T-helper 17 cell (primary cell): ENCODE measurements at places on chromosomes 1 and 21.

GRCh38 chr1:244209955-244210354, 158.9 kb downstream of the ZBTB18 start:
- no peak for DNase-seq

DNA sequence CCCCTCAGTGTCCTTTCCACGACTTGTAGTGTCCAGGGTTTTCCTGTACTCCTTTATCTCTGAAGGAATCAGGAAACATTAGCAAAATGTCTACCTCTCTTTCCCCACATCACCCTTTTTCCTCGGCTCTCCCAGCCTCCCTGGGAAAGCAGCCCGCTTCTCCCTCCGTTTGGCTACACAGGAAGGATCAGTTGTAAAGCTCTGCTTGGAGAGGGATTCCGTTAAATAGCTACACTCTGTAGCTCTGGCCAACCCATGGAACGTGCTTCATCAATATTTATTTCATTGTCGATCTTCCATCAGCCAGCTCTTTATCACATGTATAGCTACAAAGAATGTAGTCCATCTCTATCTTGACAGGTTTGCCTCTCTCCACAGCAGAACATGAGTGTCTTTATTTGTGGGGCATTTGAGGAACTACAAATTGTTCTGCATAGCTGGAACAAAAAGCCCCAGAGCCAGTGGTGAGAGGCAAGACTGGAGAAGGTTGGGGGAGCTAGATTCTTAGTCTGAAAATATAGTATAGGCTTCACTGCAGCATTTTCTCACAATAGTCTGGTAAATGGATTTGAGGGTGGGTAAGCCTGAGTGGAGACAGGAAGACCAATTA, 191.8 kb downstream of the SLC35F3 start:
- DNase-seq = no peak

DNA sequence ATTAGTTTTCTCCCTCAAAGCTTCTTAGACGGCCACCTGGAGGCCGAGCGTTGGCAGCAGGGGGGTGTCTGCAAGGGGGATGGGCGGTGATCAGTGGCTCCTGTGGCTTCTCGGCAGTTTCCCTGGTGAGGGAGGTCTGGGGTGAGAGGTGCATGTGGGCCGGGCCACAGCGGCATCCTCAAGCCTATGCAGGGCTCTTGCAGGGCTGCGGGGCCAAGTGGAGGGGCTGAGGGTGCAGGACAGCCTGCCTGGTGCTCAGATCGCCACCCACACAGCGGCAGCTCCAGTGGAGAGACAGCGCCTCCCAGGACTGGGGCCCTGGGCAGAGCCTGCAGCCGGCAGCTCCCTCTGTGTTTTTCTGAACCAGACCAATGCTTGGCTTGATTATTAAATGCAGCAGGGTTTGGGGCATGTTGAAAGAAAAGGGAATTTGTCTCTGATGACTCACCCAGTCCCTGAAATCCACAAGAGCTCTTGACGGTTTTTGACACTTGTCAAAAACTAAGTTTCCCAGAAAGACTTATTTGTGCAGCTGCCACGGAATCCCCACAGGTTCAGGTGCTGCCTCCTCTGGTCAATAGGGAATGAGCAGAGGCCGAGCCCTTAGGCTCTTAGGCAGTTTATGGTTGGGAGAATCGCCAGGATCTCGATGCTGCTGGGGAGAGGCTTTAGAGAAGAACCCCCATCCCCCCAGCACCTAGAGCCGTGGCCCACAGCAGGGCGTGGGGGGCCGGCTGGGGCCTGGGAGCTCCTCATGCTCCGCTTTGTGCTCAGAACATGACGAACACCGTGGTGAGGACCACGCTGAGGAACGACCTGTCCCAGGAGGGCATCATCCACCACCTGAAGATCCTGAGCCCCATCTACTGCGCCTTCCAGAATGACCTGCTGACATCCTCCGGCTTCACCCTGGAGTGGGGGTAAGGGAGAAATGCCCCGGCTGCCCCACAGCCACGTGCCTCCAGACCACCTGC, 54.7 kb downstream of the UMODL1 start:
- DNase-seq = no peak

DNA sequence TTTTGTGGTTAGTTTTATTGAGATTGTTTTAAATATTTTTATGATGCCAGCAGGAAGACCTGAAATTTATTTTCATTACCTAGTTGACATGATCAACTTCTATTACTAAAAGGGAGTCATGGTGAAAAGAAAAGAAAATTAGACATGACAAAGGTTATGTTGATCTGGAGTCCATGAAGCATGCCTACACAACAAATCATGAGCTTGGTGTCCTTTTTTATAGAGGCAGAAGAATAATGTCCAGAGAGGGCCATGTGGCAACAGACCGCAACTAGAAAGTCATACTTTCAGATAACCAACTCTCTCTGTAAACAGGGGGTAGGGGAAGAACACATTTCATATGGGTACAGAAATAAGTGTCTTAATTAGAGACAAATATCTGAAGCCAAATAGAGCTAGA, 175.5 kb upstream of the HOOK1 start:
- DNase-seq = no peak

GRCh38 chr1:204323887-204324286, 35.8 kb downstream of the PLEKHA6 start:
- no peak for DNase-seq
